ENCODE measurements at places on chromosomes 16 and 17. TPM values are rescaled to one million over a fixed set of nuclear protein-coding genes. Genes with fewer than 3 reads are reported as not detected.

DNA sequence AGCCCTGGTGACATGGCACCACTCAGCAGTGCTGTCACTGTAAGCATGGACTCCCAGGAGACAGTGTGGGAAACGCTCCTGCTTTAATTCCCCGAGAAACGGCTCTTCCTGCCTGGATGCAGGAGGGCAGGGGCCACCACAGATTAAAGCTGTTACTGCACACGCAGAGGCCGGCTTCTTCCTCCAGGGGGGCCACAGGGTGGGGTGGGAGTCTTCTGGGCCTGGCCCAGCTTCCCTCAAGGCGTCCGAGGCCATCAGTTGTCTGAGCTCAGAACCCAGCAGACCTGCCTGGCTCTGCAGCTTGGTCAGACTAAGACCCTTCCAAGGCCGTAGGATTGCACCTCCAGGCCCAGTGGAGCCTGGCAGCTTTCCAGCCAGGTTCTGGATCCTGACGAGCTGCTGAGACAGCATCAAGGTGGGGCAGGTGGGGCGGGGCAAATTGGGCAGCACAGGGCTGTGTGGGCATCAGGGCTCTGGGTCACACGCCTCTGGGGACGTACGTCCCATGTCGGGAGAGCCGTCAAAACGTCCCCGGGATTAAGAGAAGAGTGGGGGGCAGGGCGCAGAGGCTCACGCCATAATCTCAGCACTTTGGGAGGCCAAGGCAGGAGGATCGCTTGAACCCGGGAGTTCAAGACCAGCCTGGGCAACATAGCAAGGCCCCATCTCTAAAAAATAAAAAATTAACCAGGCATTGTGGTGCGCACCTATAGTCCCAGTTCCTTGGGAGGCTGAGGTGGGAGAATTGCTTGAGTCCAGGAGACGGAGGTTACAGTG lies 5.0 kb upstream of the CAPN15 start:
- peaks cover 14% of the 10 kb centered on the region for H3K36me3 ChIP-seq
- no peak overlapping the region for H3K4me3 ChIP-seq
- no peak overlapping the region for H3K27ac ChIP-seq
- no peak for DNase-seq

DNA sequence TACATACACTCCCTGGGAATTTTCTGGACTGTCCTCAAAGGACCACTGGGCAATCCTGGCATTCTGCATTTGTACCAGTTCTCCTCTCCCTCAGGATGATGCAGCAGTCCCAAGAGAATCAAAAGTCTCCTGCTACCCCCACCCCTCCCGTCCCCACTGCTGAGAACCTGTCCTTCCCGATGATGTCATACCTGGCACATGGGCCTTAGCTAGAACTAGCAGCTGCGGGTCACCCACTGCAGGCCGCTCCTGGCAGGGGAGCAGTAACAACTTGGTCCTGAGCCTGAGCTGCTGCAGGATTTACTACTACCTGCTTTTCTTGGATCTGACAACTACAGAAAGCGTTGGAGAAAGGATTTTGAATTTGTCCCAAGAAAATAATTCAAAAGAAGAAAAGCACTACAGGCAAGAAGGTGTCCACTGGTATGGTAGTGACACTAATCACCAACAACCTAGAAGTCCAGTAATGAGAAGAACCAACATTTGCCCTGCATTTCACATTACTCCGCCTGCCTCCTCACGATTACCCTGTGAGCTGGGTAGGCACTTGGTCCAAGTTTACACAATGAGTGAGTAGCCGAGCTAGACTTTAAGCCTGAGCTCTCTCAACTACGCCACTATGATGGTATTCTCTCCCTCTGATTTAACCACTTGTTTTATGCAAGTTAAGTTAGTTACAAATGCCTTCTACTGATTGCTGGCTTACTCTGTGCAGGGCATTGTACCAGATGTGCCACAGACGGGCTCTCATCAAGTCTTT lies 55.3 kb upstream of the ETV4 start:
- peaks cover 4% of the 10 kb centered on the region for H3K27me3 ChIP-seq
- DNase-seq, result peak; percentile 70
- no peak overlapping the region for H3K27ac ChIP-seq

The ASIC2 gene
- 0.16 TPM for polyA plus RNA-seq

DNA sequence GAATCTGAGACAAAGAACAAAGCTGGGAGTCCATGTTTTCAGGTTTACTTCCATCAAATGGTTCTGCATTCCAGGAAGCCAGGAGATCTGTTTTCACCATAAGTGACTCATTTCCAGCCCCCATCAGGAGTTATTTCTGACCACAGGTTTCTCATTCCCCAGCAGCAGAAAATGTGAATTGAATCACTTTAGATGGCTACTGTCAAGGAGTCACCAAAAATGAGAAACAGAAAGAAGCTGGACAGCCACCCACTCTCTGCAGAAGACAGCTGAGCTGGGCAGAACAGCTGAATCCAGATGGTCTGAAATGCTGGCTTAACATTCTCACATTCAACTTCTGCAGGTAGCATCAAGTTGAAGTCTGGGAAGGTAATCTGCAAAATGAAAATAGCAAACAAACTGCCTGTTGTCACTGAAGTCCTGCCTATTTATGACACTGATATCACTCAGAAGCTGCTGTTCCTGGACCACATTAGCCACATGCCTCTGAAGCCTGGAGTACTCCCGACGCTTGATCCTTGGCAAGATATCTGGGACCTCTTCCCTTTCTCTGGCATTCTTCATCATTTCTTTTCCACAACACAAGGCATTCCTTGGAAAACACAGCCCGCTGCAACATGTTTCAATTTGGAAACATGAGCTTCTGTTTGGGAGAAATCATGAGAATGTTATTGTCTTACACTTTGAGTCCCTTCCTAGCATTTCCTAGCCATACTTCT lies 15.3 kb downstream of the CCL11 start:
- peaks cover 4% of the 10 kb centered on the region for H3K4me1 ChIP-seq
- H3K36me3 ChIP-seq, result no peaks in the 10 kb centered on the region
- DNase-seq, result peak; percentile 93
- no peak overlapping the region for H3K4me3 ChIP-seq

DNA sequence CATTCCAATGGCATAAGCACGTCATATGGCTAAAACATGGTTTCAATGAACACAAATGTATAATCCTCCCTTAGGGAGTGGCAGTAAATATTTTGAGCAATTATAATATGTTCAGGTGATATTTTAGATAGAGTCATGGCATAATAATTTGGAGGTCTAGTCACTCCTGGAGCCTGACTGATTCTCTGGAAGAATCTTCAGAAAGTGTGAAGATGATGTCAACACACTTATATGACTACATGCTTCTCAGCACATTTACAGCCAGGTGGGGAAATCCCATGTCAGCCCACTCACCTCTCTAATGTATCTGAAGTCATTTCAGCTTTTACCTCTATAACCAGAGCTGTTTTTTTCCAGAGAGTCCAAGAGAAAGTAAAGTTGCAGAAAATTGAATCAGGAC lies 474.8 kb downstream of the SHISA9 start:
- no peaks in the 10 kb centered on the region for H3K36me3 ChIP-seq
- DNase-seq, result no peak
- no peaks in the 10 kb centered on the region for H3K27me3 ChIP-seq
- H3K4me1 ChIP-seq, result no peaks in the 10 kb centered on the region

The ITGA3 gene
- 67.3 TPM for polyA plus RNA-seq

GRCh38 chr17:1040216-1040600 lies 43.3 kb downstream of the TIMM22 start:
- peaks cover 9% of the 10 kb centered on the region for H3K36me3 ChIP-seq
- H3K27me3 ChIP-seq, result no peaks in the 10 kb centered on the region
- no peak overlapping the region for H3K4me3 ChIP-seq
- no peak for DNase-seq
- H3K4me1 ChIP-seq, result peaks cover 2% of the 10 kb centered on the region

GRCh38 chr16:55252577-55252976 lies 71.4 kb upstream of the IRX6 start:
- H3K27me3 ChIP-seq, result no peaks in the 10 kb centered on the region
- H3K36me3 ChIP-seq, result no peaks in the 10 kb centered on the region
- no peak overlapping the region for H3K4me3 ChIP-seq
- no peak for DNase-seq

DNA sequence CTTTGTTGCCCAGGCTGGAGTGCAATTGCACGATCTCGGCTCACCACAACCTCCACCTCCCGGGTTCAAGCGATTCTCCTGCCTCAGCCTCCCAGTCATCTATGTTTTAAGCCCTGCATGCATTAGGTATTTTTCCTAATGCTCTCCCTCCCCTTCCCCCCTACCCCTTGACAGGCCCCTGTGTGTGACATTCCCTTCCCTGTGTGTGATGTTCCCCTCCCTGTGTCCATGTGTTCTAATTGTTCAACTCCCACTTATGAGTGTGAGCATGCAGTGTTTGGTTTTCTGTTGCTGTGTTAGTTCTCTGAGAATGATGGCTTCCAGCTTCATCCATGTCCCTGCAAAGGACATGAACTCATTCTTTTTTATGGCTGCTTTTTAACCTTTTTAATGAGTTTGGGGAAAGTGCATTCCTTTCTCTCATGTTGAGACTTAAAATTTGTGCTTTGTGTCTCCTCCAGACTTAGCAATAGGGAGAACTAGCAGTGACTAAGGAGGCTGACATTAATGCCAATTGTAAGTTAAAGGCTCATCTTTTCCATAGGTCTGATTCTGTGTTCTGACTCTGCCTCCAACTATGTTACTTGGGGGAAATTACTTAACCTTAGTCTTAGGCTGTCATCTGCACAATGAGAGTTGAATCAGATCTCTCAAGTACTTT lies 17.7 kb upstream of the PHAF1 start:
- H3K36me3 ChIP-seq, result no peaks in the 10 kb centered on the region
- no peak for DNase-seq
- H3K4me1 ChIP-seq, result no peaks in the 10 kb centered on the region
- H3K4me3 ChIP-seq, result no peak overlapping the region
- H3K27ac ChIP-seq, result no peak overlapping the region

DNA sequence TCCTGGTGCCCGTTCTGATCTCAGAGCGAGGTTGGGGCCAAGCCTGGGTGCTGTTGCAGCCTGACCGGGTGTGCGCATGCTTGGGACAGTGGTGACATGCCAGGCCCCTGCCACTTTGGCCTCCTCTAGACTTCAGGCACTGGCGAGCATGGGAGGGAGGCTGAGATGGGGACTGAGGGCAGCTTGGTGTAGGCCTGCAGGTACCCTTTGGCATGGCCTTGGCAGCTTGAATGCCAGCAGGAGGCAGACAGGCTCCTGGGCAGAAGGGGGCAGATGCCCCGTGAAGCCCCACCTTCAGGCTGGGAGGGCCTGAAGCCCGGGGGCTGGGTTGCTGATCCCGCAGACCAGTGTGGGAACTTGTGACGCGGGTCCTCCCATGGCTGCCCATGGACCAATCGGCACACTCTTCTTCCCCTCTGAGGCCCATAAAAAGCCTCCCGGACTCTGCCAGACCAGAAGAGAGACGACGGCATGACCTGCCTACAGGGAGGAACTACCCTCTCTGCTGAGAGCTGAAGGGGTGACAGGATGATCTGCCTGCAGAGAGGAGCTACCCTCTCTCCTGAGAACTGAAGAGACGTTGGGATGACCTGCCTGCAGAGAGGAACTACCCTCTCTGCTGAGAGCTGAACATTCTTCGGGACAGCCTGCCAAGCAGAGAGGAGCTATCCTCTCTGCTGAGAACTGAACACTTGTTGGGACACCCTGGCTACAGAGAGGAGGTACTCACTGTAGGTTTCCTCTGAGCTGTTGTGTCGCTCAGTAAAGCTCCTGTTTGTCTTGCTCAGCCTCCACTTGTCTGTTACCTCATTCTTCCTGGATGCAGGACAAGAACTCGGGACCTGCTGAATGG lies 17.5 kb downstream of the RHOT1 start:
- no peak overlapping the region for H3K4me3 ChIP-seq
- no peaks in the 10 kb centered on the region for H3K27me3 ChIP-seq
- DNase-seq, result no peak
- H3K27ac ChIP-seq, result no peak overlapping the region
- H3K36me3 ChIP-seq, result peaks cover 3% of the 10 kb centered on the region
- peaks cover 14% of the 10 kb centered on the region for H3K4me1 ChIP-seq

GRCh38 chr17:82560252-82560642 lies 40.7 kb downstream of the FOXK2 start:
- DNase-seq, result no peak
- no peaks in the 10 kb centered on the region for H3K4me1 ChIP-seq
- H3K27me3 ChIP-seq, result no peaks in the 10 kb centered on the region
- no peak overlapping the region for H3K27ac ChIP-seq
- H3K4me3 ChIP-seq, result no peak overlapping the region
- no peaks in the 10 kb centered on the region for H3K36me3 ChIP-seq

The MILR1 gene
- polyA plus RNA-seq, result 11.6 TPM

DNA sequence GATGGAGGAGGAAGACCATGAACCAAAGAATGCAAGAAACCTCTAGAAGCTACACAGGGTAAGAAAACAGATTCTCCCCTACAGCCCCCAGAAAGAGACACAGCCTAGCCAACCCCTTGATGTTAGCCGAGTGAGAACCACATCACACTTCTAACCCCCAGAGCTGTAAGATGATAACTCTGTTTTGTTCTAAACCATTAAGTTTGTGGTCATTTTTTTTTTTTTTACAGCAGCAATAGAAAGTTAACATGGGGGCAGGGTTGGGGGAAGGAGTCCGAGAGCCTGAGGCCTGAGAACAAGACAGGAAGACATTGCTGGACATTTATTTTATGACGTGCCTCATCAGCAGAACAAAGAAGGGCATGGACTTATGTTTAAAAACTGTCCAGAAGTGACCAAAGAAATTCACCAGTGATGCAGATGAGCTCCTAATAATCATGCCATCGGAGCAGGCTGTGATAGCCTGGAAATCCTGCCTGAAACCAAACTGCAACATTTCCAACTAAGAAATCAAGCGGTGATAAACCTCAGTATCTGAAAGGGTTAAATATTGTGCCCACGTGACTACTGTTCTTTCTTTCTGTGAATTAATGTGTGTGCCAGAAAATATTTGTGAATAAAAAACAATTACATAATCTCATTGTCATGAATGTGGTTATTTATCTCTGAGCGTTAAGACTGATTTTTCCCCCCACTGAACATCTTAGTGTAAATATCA lies 1.1 kb downstream of the ABCA9 start:
- DNase-seq, result no peak
- H3K27me3 ChIP-seq, result no peaks in the 10 kb centered on the region
- no peaks in the 10 kb centered on the region for H3K36me3 ChIP-seq
- no peak overlapping the region for H3K4me3 ChIP-seq

The FOXN1 gene
- not detected for polyA plus RNA-seq

GRCh38 chr16:52408191-52408845 lies 138.6 kb downstream of the TOX3 start:
- H3K36me3 ChIP-seq, result no peaks in the 10 kb centered on the region
- no peaks in the 10 kb centered on the region for H3K27me3 ChIP-seq
- no peaks in the 10 kb centered on the region for H3K4me1 ChIP-seq
- H3K27ac ChIP-seq, result no peak overlapping the region
- DNase-seq, result no peak
- H3K4me3 ChIP-seq, result no peak overlapping the region

GRCh38 chr16:88331989-88332920 lies 50.5 kb upstream of the ZNF469 start:
- no peak overlapping the region for H3K4me3 ChIP-seq
- DNase-seq, result peak; percentile 100
- peak overlapping the region; percentile 82 for H3K27ac ChIP-seq
- H3K36me3 ChIP-seq, result no peaks in the 10 kb centered on the region
- no peaks in the 10 kb centered on the region for H3K27me3 ChIP-seq

Data from fibroblast of lung (primary cell).